Gastroesophageal sphincter (tissue), 4 donors: ENCODE measurements at places on chromosomes 16 and 17.

- H3K4me1 ChIP-seq: peaks cover 5% of the 10 kb centered on the region
- peaks cover 37% of the 10 kb centered on the region for H3K36me3 ChIP-seq
- H3K27me3 ChIP-seq: no peaks in the 10 kb centered on the region
- no peak overlapping the region for H3K4me3 ChIP-seq
Observed at GRCh38 chr17:12734926-12735325, 54.4 kb upstream of the ARHGAP44 start.

DNA sequence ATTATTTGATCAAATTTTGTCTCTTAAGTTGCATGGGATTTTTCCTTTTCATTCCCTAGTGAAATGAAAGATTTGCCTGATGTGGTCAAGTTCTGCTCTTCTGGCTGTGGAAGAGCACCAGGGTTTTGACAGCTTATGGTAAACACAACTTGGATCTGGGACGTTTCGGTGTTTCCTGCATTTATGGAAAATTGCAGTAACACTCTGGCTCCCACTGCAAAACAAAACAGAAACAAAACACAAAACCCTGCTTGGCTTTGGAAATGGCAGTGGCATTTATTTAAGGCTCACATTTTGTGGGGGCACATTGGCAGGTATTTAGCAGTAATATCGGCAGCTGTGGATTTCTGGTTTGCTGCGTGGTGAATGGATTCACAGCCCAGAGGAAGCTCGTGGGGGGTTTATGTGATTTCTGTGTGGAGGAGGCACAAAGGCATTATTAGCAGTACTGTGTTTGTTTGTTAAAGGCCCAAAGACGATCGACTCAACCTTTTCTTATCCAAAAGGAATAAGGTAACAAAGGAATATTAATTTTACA is 377.8 kb downstream of the SNX29 start:
- H3K4me1 ChIP-seq: peaks cover 14% of the 10 kb centered on the region
- no peak overlapping the region for H3K4me3 ChIP-seq
- no peak for ATAC-seq
- H3K36me3 ChIP-seq: peaks cover 15% of the 10 kb centered on the region

GRCh38 chr17:39212195-39212810 is 12.2 kb downstream of the RPL19 start:
- H3K4me1 ChIP-seq: peaks cover 32% of the 10 kb centered on the region
- no peak for ATAC-seq

DNA sequence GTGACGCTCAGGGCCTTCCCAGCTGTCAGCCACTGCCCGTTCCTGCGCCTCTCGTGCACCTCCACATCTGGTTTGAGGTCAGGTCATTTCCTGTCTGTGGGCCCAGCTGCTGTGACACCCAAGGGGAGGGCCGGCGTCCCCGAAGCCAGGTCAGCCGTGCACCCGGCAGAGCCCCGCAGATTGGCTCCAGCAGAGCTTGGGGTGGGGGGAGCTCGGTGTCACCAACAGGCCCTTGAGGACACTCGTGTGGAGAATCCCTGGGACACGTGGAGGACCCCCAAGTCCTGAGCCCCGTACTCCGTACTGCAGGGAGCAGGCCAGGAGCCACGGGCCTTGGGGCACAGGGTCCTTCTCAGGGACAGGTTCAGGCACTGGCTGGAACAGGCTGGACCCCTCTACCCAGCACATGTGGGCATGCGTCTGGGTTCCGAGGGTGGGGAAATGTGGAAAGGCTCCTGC is 4.8 kb downstream of the SPATA2L start:
- no peak overlapping the region for H3K4me3 ChIP-seq
- H3K27me3 ChIP-seq: no peaks in the 10 kb centered on the region
- no peaks in the 10 kb centered on the region for H3K36me3 ChIP-seq
- peaks cover 22% of the 10 kb centered on the region for H3K4me1 ChIP-seq
- no peak overlapping the region for H3K27ac ChIP-seq

- H3K27me3 ChIP-seq: no peaks in the 10 kb centered on the region
- H3K4me3 ChIP-seq: peak within 1 kb of the TSS; percentile 61
- ATAC-seq: peak; percentile 98
- H3K27ac ChIP-seq: peak within 1 kb of the TSS; percentile 72
- H3K4me1 ChIP-seq: peaks cover 25% of the 10 kb centered on the region
Observed at GRCh38 chr17:60392042-60392844, at the start of gene USP32. Gene USP32, minus strand, starts transcription at chr17:60392133. Its CDS starts 194 bp downstream, at chr17:60391939.
